Activated T-cell treated with anti-CD3 and anti-CD28 coated beads, Interleukin-2, amount 50 U/mL, for 72 hours (primary cell): ENCODE measurements at places on chromosomes 6 and 20.

DNA sequence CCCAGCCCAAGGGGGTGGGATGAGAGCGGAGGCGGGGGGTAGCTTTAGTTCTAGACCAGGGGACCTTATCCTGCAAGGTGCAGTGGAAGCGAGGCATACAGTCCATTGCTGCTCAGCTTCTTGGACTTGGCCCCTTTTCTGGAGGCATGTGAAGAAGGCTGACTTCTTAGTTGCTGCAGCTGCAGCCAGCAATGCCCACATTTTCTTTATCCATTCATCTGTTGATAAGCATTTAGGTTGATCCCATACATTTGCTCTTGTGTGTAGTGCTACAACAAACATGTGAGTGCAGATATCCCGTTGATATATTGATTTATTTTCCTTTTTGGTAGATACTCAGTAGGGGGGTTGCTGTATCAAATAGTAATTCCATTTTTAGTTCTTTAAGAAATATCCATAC, 461.2 kb upstream of the IMPG1 start:
- no peak for DNase-seq

DNA sequence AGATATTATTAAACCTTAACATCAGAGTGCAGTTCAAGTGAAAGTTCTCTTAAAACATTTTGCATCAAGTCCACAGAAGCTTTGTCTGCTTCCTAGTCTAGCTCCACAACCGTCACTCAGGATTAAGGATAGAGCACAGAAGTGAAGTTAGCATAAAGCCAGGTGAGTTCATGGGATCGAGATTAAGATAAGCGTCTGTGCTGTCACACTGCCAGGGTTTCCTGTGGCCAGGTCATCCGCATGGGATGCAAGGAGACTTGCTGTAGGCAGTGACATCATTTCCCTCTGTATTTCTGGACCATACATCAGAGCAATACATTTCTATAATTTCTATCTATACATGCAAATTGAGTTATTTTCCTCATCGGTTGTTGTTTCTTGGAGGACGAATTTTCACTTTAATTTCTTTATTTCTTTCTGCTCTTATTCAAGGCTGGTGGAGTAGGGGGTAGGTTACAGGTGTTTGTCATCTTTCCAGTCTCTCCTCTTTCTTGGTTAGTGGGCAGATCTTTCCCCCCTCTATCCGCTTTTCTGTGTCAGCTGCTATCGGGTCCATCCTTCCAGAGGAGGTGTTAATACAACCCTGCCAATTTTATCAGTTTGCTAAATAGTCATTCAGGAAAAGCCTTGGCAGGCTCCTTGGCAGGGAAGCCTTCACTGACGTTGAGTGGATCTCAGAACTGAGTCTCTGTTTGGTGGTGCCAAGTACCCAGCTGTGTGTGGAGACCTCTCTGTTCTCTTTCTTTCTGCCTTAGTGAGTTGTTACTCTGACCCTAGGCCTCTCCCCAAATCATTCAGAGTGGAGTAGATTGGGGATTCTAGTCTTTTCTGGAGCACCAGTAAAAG, 307.6 kb upstream of the MAP3K7 start:
- no peak for DNase-seq

GRCh38 chr6:40400738-40401137, 186.4 kb downstream of the LRFN2 start:
- no peak for DNase-seq

DNA sequence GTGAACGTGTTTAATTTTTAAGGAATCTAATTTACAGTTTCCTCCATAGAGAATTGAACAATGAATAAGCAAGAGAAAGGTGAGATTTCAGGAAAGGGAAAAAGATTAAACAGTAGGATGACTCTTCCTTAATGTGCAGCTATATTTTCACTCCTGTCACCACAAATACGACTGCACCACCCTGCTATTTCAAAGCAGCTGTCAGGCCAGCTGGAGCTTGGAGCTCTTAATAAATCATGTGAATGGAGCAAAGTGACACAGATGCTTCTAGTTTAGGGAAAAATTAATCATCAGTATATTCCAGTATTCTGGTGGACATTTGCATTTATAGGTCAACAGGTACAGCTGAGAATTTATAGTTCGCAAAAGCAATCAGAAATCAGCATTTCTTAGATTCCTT, 56.5 kb upstream of the PKIB start:
- DNase-seq: no peak

GRCh38 chr6:71012866-71013469, 56.1 kb upstream of the B3GAT2 start:
- DNase-seq: peak; percentile 7

GRCh38 chr6:145895802-145896201, 68.4 kb downstream of the SHPRH start:
- no peak for DNase-seq

DNA sequence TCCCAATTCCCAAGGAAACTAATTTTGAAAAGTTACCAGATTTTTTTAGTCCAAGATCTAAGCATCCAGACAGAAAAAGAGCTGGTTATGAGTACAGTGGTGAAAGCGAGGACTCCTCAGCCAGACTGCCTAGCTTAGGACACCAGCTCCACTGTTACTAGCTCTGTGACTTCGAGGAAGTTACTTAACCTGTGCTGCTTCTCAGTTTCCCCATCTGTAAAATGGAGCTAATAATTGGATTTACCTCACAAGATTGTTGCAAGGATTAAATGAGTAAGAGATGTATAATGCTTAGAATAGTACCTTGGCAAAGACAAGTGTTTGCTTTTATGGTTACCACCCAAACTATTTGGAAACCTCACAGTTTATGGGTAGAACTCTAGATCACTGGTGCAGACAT, 1.1 kb downstream of the NT5DC1 start:
- DNase-seq: no peak

GRCh38 chr20:53255102-53255710, 283.0 kb downstream of the TSHZ2 start:
- DNase-seq: peak; percentile 41

DNA sequence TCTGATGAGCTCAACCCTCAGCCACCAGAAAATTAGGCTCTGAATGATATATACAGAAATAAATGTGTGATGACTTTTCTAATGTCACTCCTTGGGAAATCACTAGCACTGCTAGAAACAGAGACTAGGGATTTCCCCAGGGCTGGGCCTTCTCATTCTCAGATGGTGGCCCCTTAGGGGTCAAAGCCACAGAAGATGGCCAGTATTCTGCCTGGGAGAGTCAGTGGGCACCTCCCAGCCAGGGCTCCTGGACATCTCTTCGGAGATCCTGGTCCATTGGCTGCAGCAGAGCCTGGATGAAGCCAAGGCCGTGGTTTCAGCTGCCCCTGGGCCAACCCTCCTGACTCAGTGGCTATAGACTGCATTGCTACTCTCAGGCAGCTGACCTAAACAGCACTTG, 276.9 kb upstream of the SUPT3H start:
- no peak for DNase-seq

DNA sequence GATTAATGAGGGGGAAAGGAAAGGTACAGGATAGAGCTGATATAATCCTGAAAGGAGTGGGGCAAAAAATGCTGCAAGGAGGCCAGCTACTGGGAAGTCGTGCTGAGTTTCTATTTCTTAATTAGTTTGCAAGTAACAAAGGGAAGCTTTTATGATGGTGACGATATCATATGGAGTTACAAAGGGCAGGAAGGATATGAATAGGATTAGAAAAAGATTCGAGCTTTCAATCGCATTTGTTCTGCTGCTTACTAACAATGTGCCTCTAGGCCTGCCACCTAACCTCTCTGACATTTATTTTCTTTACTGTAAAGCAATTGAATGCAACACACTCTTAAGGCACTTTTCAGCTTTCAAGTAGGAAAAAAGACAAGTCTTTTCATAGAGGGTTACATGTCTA, 219.2 kb downstream of the CLVS2 start:
- DNase-seq: no peak

GRCh38 chr6:163354085-163354484, 60.4 kb upstream of the QKI start:
- no peak for DNase-seq
